ENCODE measurements at places on chromosomes 7 and 10.

- DNase-seq, result no peak
Observed at GRCh38 chr7:1021931-1022330, 22.4 kb upstream of the GPR146 start.

DNA sequence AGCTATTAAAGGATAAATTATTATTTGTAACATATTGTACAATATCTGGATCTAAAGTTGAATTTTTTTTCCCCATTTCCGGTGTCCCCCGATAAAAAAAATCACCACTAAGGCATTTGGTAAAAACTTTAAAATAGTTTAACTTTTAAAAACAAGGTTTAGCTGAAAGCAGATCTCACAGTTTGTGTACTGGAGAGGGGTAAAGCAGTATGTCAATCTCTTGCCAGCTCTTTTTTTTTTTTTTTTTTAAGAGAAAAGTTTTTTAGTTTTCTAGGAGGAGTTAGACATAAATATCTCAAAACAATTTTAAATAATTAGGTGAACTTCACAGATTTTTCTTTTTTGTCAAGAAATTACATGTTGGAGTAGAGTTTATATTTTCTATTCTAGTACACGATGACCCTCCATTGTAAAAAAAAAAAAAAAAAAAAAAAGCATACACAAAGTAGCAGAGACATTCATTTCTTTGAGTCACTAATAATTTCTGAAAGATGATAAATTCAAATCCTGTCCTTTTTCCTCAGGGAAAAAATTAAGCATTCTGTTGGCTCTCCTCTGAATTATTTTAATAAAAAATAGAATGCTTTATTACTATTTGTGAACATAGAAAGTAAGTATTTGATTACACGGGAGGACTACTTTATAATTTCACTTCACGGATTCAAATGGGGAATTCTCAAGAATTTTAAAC is 1.9 kb upstream of the HBP1 start:
- DNase-seq, result no peak

- DNase-seq, result no peak
Observed at GRCh38 chr7:127770885-127771284, 118.9 kb downstream of the SND1 start.

DNA sequence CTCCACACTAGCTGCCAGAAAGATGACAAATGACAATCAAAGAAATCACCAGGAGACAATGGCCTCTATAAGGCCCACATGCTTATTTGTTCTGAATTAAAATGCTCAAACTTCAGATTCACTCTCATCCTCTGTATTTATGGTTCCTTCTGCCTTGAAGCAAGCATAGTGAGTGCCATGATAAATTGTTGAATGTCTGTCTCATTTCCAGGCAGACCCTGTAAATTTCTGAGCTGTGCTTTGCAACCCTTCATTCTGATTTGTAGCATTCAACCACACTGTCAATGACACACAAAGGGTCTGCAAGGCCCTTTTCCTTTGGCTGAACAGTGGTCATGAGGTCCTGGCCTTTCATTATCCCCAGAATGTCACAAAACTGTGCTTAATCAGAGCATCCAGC is 506.6 kb upstream of the GHITM start:
- DNase-seq, result no peak

DNA sequence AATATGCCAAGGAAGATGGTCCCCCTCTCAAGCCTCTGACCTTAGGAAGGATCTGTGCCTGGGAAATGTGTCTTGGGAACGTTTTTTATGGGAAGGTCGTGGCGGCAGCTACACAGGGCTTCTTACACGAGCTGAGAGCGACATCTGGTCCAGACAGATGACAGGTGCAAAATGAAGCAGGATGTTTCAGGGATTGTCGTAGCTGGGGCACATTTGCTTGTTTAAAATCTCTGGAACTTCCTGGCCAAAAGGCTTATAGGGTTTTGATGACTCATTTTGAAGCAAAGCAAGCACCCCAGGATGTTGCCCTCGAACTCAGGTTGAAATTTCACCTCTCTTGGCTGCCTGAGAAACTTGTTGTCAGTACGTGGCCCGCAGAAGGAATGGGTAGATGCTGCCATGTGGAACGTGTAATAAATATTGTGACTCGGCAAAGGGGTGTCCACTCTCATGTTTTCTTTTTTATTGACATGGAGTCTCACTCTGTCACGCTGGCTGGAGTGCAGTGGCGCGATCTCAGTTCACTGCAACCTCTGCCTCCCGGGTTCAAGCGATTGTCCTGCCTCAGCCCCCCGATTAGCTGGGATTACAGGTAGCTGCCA is 117.5 kb downstream of the CAMK1D start:
- DNase-seq, result no peak

DNA sequence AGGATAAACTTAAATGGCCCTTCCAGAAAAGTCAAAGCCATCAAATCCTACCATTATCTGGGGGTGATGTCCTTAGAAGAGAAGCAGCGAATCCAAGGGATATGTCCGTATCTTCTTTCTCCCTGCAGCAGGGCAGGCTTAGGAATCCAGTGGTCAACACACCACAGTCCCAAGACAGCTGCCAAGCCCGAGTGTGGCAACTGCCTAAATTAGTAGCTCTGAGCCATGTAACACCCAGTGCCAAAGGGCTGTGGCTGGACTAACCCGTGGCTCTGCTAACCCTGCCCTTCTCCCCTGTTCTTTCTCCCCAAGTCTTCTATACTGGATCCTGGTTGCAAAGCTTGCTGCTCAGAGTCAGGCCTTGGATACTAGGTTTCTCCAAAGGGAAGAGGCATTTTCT is 74.8 kb downstream of the CDK1 start:
- DNase-seq, result no peak

DNA sequence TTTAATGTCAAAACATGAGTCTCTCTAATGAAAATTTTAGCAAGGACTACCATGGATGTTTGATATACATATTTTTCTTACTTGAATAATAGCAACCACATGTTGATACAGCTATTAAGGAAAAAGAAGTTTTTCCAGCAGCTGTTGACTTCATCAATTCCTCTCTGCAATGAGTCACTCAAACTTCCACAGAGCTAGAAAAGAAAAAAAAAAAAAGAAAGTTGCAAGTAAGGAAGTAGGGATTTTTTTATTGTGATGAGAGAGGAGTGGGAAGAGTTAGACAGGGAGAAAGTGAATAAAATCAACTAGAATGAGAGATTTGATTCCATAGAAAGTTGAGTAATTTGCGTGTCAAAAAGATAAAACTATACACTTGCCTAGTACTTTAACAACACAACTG is 46.2 kb downstream of the CAV1 start:
- DNase-seq, result no peak

GRCh38 chr7:82335927-82336326 is 107.7 kb downstream of the CACNA2D1 start:
- no peak for DNase-seq

- no peak for DNase-seq
Observed at GRCh38 chr7:111074071-111074747, 16.7 kb upstream of the LRRN3 start.

DNA sequence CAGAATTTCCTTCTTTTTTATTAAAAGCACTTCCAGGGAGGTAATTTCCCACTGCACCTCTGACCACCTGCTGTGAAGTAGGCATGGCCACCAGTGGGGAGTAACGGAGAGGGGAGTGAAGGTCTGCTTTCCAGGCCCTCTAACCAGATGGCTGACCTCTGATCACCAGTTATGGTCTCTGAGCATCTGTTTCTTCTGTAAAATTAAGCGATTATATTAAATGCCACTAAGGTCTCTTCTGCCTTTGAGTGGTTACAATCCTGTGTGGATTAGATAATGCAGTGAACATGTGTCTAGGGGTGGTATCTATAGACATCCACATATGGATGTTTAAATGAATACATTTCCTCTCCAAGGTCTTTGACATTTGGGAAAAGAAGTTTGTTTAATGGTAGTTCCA is 199.6 kb downstream of the HERPUD2 start:
- no peak for DNase-seq

GRCh38 chr10:50610368-50610767 is 13.4 kb downstream of the SGMS1 start:
- no peak for DNase-seq

DNA sequence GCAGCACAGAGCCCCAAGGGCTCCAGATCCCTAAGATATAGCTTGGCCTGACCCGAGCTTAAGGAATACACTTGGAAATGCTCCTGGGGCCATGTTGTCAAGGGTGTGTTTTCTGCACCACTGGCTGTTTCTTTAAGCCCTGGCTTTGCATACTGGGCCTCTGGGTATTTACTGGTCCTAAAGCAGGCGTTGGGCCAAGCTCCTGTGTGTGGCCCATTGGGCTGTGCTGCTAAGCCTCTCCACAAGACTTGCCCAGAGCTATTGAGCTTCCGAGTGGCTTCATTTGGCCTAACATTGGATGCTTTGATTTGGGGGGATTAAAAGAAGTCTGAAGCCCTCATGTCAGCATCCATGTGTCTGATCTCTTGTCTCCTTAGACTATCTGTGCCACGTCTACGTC is 5.2 kb downstream of the YKT6 start:
- no peak for DNase-seq

DNA sequence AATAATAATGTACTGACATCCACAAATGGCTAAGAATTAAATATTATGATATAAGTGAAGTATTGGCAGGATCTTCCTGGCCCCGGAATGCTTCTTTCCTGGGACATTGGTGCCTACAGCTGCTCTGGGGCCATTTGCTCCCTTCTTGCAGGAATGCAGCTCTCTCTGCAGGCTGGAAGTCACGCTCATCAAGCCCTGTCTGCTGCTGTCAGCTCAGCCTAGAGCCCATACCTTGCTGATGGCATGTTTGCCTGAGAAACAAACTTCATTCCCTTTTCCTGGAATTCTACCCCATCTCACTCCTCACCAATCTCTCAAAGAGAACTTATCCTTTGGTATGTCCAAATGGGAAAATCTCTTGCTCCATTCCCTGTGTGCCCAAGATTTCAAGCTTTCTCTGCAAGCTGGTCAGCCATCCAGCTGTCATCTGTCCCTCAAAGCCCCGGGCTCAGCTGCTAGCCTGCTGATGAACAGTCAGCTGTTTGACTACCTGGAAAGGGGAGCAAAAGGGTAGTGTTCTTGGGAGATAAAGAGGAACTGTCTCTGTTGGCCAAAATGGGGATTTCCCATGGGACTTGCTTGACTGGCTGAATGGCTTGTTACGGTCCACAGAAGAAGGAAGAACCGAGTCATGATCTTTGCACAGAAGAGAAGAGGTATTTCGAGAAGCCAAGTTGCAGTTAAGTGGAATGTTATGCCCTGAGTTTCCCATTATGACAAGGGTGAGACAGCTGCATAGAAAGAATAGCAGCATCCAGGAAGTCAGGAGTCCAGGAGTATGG is 12.0 kb upstream of the RASSF4 start:
- DNase-seq, result no peak

- no peak for DNase-seq
Observed at GRCh38 chr10:21570761-21571521, 36.9 kb downstream of the MLLT10 start.

GRCh38 chr7:33748793-33749192 is 156.5 kb upstream of the BMPER start:
- DNase-seq, result no peak

DNA sequence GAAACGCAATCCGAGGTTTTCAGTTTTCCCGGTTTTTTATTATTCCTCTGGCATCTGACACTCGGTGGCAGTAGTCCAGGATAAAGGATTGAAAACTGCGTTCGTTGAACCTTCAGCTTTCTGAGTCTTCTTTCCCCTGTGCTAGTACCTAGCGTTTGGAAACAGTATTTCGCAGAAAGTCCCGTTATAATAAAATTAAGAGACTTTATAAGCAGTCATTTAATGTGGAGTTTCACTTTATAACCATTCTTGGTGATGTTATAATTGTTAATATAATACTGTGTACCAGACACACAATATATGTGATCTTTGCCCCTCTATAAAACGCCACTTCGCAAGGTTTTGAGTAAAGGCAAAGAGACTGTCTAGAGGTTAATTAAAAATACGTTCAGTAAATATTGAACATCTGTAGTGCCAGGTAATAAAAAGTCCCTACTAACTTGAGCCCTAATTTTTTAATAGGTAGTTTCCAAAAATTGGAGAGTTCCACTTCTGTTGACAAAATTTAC is 874 bp downstream of the CISD1 start:
- no peak for DNase-seq

DNA sequence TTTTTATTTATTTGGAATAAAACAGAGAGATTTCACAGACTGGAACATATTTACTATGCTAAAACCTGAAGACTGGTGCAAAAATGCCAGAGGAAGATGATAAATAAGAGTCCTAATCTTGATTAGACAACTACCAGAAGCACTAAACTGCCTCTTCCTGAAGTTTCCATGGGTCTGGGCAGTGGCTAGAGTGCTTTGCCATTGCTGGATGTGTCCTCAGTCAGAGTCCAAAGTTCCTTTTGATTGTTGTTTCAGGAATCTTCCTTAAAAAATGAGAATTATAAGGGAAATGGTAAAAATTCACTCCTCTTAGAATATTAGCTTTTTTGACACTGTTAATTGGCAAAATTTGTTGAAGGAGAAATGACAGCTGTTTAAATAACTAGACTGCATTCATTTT is 86.3 kb upstream of the AHR start:
- DNase-seq, result no peak

GRCh38 chr10:78942091-78942501 is 126.7 kb upstream of the ZMIZ1 start:
- no peak for DNase-seq

DNA sequence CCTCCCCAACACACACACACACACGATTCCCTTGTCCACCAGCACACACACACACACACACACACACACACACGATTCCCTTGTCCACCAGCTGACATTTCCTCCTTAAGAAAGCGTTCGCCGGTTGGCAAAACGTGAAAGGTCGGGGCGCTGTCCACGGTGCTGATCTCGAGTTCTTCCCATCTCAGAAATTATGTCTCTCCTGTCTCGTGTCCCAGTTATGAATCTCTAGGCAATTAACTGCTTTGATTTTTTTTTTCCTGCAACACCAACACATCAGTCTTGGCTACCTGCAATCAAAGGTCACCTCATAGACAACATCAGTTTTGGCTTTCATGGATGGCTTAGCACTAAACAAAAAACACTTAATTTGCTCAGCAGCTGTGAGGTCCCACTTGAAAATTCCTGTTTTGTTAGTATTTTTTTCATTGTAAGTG is 1.9 kb downstream of the INA start:
- peak; percentile 26 for DNase-seq

GRCh38 chr10:132634947-132635271 is 97.3 kb downstream of the INPP5A start:
- DNase-seq, result no peak

GRCh38 chr10:60629332-60629731 is 148.9 kb upstream of the CDK1 start:
- no peak for DNase-seq

DNA sequence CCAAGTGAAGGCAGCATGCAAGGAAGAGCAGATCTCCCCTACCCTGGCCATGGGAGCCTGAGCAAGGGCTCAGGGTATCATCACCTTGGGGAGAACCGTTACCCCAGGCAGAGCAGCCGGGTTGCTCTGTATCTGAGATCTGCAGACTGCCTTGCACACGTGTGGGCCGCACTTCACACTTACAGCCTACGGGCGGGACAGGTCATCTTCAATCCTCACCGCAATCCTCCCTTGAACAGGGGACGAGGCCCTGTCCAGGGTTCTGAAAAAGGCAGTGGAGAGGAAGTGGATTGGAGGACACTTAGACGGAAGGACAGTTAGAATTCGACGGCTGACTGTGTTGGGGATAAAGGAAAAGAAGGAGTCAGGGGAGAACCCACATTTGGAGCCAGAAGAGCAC is 51.4 kb downstream of the NPS start:
- DNase-seq, result no peak

GRCh38 chr7:69349291-69349690 is 249.0 kb upstream of the AUTS2 start:
- no peak for DNase-seq

GRCh38 chr10:131802996-131803395 is 97.8 kb upstream of the PPP2R2D start:
- no peak for DNase-seq

GRCh38 chr10:16521311-16522016 is at the start of gene C1QL3:
Gene C1QL3 (minus strand): TSS chr10:16521879. CDS start chr10:16521065, 814 bp downstream.
- DNase-seq, result no peak

- DNase-seq, result no peak
Observed at GRCh38 chr7:17239683-17240521, 58.5 kb upstream of the AHR start.
